ENCODE measurements at places on chromosomes 1 and 21. TPM values are rescaled to one million over a fixed set of nuclear protein-coding genes. Genes with fewer than 3 reads are reported as not detected.
A peak's percentile ranks its signal among the peaks of the same experiment; 100 is the strongest.

- peaks cover 1% of the 10 kb centered on the region for H3K36me3 ChIP-seq
- DNase-seq, result no peak
- peaks cover 8% of the 10 kb centered on the region for H3K4me1 ChIP-seq
- no peaks in the 10 kb centered on the region for H3K27me3 ChIP-seq
- H3K27ac ChIP-seq, result no peak overlapping the region
Measured at GRCh38 chr21:26409735-26410134, 163.4 kb downstream of the CYYR1 start.

- H3K36me3 ChIP-seq, result peaks cover 10% of the 10 kb centered on the region
- peak overlapping the region; percentile 88 for H3K27ac ChIP-seq
- DNase-seq, result peak; percentile 47
Measured at GRCh38 chr1:212701910-212702309, 2.3 kb upstream of the BATF3 start.

GRCh38 chr21:25243808-25244207 lies 363.5 kb downstream of the MRPL39 start:
- no peak for DNase-seq
- no peaks in the 10 kb centered on the region for H3K27me3 ChIP-seq
- no peak overlapping the region for H3K27ac ChIP-seq
- H3K36me3 ChIP-seq, result no peaks in the 10 kb centered on the region
- no peak overlapping the region for H3K4me3 ChIP-seq
- no peaks in the 10 kb centered on the region for H3K4me1 ChIP-seq

TTC3 gene
- 44.0 TPM for total RNA-seq

GRCh38 chr1:170660871-170661645 lies 2.9 kb upstream of the PRRX1 start:
- H3K27ac ChIP-seq, result peak overlapping the region; percentile 1
- H3K27me3 ChIP-seq, result peaks cover 85% of the 10 kb centered on the region
- peak overlapping the region; percentile 10 for H3K4me3 ChIP-seq
- DNase-seq, result no peak
- H3K36me3 ChIP-seq, result no peaks in the 10 kb centered on the region

- no peak overlapping the region for H3K4me3 ChIP-seq
- peaks cover 61% of the 10 kb centered on the region for H3K4me1 ChIP-seq
- no peaks in the 10 kb centered on the region for H3K27me3 ChIP-seq
- H3K36me3 ChIP-seq, result peaks cover 61% of the 10 kb centered on the region
Measured at GRCh38 chr1:10168912-10169514, 41.4 kb upstream of the KIF1B start.

- no peak overlapping the region for H3K27ac ChIP-seq
- no peak for DNase-seq
- no peak overlapping the region for H3K4me3 ChIP-seq
- no peaks in the 10 kb centered on the region for H3K36me3 ChIP-seq
- H3K4me1 ChIP-seq, result no peaks in the 10 kb centered on the region
Measured at GRCh38 chr21:31374395-31374794, 30.3 kb upstream of the TIAM1 start.
